Right cardiac atrium (tissue), 5 donors: ENCODE measurements at places on chromosomes 6 and 20. TPM values are rescaled to one million over a fixed set of nuclear protein-coding genes. Genes with fewer than 3 reads are reported as not detected.

GRCh38 chr6:36491378-36491965, 48.7 kb downstream of the KCTD20 start:
- no peak for DNase-seq

GRCh38 chr6:91415031-91415605, 828.2 kb upstream of the MAP3K7 start:
- DNase-seq = no peak

DNA sequence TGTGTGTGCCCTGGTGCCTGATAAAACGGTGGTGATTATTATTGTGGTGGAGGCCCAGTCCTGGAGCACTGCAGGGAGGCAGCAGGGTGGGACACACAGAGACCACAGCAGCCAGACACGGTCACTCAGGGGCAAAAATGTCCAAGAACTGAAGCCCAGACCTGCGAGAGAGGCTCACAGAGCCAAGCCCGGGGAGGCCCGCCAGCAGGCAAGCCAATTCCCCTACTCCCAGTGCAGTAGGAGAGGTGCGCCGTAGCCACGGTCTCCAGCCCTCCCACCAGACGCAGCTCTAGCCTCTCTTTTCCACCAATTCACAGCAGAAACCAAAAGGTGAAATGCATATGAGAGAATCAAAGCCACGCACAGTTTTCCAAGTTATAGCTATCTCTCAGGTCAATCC, 179.4 kb upstream of the TAB2 start:
- peak; percentile 74 for DNase-seq

RNF182 gene
- total RNA-seq = 0.44 TPM
